ENCODE measurements at places on chromosomes 3 and 15. TPM values are rescaled to one million over a fixed set of nuclear protein-coding genes. Genes with fewer than 3 reads are reported as not detected.
A peak's percentile ranks its signal among the peaks of the same experiment; 100 is the strongest.

DNA sequence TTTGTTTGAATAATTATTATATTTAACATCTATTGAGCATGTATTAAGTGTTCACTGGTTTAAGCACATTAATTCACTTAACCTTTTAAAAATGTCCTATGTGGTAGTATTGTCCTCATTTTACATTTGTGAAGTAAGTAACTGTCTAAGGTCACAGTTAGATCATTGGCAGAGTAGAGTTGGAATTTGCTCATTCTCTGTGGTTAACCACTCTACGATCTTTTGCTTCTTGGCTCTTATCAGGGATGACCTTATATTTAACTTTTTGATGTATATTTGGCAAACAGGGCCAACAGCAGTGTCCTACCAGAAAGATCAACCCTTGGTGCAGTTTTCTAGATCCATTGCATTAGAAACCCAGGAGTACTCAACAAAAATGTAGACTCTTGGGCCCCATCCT is 34.0 kb downstream of the PXK start:
- no peak for DNase-seq

DNA sequence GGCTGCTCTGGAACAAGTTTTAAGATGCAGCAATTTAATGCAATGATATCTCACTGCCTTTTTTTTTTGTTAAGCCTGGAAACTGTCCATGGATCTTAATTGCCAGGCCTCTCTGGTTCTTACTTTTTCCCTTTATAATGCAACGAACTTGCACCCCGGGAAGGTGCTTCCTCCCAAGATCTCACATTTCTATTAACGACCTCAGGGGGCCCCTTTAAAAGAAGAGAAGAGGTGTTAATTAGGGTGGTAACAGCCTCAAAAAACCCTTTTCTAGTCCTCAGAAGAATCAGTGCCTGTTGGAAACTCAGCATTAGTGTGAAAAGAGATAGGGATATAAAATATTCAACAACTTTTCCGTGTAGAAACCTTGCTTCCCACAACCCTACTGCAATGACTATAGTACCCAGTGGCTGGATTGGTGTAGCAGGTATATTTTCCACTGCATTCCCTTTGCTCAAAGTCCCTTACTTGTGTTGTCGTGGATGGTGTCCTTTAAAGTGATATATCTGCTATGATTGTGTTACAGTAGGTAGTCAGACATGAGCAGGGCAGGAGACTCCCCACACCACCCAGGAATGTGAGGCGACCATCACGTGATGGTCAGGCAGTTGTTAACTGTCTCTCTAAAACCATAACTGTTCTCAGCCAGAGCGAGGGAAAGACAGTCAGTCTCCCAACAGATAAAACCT is 121.8 kb downstream of the CTNNB1 start:
- no peak for DNase-seq

DNA sequence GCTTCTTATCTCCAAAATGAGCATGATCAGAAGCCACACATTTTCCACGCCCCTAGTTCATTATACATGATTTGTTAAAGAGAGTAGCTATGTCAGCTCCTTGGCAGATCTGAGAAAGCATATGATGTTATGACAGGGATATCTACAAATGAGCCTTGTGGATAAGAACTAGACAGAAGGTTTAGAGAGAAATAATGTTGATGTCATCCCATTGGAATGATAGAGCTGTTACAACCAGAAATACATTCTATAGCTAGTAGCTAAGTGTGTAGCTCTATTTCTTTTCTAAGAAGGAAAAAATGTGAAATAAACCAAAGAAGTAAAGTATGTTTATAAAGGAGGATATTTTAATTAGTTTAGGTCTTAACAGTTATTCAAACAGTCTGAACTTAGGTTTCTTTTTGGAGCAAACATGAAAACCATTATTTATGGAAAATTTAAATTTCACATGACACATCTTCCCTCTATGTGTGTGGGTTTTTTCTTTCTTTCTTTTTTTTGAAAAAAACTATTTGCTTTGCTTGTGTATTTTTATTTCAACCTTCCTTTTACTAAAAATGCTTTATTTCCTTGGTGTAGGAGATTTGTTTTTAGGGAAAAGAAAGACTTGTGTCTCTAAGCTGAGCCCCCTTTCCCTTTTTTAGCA is 167.7 kb downstream of the GHSR start:
- peak; percentile 79 for DNase-seq

SCN11A gene
- total RNA-seq = 2.3 TPM

CPNE9 gene
- total RNA-seq = not detected
